ENCODE measurements at places on chromosomes 11 and 22.

GRCh38 chr11:126874276-126874675, 126.3 kb downstream of the KIRREL3 start:
- DNase-seq: no peak

DNA sequence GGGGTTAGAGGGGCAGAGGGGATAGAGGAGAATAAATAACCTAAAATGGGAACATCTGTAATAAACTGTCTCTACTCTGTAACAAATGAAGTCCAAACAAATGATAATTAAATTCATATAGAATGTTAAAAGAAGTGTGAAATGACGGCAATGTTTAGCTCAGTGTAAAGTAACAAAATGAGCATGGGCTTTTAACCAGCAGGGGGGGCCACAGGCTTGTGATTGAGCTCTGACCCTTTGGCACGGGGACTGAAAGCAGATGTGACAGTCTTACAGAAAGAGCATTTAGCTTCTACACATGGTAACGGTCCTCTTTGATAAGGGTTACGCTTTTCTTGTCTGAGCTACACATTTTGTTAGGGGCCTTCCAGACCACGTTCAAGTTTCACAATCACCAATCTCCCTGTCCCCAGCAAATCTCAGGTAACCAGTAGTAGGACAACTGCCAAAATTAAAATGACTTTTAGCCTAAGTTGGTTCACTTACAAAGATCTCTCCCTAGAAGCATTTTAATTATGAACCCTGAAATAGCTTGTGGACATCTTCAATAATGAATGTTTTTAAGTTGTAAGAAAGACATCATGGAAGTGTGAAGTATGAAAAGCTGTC, 262.5 kb downstream of the DCDC1 start:
- no peak for DNase-seq

DNA sequence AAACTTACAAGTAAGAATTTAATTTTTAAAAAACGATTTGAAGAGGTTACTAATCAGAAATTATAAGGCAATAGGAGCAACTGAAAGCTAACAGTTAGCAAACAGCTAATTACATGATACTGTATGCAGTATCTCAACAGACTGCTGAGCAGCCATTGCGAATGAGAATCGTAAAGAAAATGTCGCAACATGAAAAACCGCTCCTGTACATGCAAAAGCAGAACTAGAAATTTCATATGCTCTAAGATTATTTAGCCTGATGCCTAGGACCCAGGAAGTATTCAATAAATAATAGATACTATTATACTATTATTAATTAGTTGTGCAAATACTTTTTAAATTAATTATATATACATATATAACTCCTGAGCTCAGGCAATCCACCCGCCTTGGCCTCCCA, 48.7 kb upstream of the EP300 start:
- DNase-seq: no peak

DNA sequence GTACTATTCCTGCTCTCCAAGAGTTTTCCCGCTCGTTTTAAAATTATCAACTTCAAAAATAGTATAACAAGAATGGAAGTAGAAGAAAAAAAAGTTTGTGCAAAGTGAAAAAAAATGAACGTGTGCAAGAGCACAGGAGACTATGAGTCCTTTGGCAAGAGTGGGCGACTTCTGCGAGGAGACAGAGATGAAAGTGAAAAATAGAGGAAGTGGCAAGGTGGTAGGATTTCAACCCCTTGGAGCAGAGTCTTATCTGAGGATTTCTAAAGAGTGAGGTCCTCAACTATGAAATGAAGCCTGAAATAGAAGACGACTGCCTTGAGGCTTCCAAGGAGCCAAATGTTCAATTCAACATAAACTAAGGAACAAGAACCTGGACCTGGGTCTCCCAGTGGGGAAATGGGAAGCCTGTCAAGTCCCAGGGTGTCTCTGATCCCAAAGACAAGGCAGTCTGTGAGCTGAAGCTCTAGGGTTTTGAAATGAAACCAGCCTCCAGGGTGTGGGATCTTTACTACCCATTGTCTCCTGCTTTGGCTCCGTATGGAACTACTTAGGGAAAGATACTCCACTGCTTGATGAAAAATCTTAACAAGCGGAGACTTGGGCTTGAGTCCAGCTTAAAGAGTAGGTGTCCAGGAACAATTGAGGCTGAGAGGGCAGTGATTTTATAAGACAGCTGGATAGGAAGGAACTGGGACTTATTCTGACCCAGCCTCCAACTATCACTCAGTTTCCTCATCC, 4.8 kb downstream of the P4HA3 start:
- no peak for DNase-seq

- no peak for DNase-seq
These were observed 67.4 kb downstream of the TIMP3 start for GRCh38 chr22:32868946-32869345.

DNA sequence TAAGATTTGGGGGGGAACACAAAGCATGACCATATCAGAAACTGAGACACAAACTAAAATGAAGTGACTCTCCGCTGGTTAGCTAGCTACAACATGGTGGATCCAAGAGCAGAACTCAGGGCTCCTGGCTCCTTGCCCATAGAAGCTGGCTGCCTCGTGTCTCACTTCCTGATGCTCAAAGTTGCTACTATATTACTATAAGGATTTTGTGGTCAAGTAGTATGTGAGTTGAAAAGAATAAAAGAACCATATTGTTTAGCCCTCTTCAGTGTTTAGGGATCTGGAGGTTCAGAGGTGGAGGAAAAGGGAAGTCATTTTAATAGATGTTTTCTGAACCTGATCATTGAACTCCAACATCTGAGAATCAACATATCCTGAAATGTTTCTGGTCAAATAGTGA, 16.9 kb upstream of the SIK2 start:
- DNase-seq: no peak

- DNase-seq: no peak
These were observed 43.9 kb upstream of the SMIM38 start for GRCh38 chr11:69111624-69112542.

DNA sequence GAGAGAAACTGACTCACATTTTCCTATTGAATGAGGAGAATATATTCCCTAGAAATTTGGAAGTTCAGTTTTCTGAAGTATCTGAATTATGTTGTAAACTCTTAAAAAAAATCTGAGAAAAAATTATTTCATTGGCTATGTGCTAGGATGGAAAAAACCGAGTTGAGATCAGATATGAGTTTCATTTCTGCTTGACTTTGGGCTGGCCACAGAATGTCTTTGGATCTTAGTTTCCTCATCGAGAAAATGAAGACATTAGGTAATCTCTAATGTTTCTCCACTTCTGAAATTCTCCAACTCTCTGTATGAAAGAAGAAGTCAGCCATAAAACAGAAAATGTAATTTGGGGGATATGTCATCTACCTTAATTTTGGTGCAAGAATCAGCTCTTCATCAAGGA, 28.8 kb downstream of the SLN start:
- no peak for DNase-seq

DNA sequence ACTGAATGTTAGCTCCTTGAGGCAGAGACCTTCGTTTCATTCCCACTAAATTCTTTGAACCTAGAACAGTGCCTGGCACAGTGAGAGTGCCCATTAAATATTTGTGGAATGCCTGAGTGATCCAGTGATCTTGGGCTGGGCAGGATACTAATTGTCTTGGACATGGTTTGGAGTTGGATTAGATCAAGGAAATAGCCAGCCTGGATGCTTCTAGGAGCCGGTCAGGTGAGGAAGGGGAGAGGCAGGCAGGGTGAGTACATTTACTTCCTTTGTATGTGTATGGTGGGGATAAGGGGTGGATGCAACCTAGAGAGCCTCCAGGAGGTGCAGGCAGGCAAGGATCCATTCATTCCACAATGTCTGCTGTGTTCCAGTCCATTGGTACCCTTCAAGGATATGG, 3.6 kb downstream of the SREBF2 start:
- DNase-seq: no peak

DNA sequence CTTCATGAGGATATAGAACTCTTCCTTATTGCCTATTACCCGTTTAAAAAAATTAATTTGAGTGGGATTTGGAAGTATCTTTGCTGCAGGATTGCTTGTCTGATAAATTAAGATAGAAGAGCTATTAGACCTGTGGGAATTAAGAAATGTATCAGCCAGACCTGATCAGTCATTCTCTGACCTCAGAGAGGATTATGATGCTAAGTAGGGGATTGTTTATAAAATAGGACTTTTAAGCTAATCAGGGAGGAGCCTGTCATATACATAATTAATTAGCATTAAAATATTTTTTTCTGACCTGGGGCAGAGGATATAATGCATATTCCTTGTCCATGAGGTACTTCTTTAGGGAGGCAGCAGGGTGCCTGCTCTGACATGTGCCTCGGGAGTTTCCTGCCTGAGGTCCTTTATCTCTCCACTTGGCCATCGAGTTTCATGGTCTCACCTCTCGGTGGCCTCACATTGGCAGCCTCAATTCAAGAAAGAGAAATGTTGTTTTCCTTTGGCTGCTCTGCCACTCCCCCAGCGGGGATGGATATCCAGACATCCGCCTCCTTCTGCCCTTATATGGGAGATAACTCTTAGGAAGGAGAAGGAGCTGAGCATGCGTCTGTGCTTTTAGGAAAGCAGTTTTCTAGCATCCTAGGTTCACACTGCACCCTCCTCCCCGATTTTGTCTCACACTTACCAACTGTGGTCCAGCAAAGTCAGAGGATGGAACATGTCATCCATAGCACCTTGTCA, 41.1 kb downstream of the DIXDC1 start:
- DNase-seq: no peak

DNA sequence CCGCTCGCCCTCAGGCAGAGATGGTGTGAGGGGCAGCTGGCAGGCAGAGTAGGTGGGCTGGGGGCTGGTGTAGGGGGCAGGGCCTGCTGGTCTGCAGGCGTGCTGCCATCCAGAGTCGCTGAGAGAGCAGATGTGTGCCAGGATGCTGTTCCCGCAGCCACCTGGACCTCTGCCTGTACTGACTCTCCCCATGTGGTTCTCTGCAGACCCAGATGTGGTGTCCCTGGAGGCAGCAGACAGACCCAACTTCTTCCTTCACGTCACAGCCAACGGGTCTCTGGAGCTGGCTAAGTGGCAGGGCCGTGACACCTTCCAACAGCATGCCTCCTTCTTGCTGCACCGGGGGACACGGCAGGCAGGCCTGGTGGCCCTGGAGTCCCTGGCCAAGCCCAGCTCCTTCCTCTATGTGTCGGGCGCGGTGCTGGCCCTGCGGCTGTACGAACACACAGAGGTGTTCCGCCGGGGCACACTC, 58.6 kb downstream of the OTOG start:
- no peak for DNase-seq

- no peak for DNase-seq
These were observed 3.6 kb downstream of the C11orf86 start for GRCh38 chr11:66978717-66979116.

DNA sequence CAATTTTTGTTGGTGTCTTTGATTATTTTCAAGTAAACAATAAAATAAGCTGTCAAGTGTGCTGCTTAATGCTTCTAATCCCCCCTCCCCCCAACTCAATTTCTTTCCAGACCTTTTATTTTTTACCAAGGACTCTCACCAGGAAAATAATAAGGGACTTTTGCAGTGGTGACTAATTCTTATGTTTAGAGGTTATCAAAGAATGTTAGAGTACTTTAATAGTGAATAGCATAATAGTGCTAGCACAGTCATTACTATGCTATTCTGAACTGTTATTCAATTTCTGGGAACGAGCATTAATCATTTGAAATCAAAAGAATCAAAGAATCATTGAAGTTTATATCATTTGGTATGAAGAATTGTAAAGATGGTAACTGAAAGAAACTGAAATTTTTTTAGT, 251.4 kb downstream of the DDX10 start:
- no peak for DNase-seq

DNA sequence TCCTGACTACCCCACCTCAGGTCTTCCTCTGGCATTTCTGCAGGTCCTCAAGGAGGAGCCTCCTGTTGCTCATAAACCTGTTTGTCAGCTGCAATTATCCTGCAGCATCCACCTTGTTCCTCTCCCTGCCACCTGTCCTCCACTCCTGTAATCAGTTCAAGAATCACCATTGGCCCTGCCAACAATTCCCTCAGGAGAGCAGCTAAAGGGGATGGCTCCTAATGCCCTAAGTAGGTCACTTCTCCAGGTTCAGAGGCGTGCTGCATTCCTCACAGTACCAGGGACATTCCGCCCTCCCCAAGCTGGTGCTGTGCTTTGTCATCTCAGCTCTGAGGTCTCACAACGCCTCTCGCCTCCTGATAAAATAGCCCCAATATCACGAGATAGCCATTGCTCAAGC, 2.1 kb downstream of the CLDN25 start:
- no peak for DNase-seq

DNA sequence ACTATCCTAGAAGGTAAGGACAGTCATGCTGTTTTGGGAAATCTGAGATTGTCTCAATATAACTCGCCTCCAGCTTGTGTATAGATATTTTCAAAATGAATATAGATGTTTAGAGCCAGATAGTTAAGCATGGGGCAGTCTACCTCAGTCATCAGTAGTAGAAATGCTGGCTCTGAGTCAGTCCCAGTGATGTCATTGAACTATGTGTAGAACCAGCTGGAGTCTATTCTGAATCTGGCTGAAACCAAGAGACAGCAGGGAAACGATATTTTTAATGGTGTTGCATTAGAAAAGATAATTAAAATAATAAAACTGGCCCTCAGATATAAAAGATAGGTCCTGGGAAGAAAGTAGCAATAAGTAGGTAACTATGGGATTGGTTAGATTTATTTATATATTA, 25.9 kb downstream of the PIWIL4 start:
- DNase-seq: no peak

DNA sequence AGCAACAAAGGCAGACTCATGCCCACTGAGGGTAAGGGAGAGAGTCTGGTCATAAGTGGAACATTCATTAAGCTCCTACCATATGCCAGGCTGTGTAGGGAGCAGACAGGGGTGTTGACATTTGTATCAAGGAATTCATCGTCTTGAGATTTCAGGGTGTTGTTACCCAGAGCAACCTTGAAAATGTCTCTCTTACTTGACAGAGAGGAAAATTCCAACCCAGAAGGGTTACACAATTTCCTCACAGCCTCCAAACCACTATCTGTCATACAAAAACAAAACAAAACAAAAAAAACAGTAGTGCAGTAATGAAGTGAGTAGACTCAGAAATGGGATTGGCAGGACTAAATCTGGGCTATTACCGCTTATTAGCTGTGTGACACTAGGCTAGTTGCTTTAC, 113.2 kb downstream of the MIAT start:
- DNase-seq: no peak

DNA sequence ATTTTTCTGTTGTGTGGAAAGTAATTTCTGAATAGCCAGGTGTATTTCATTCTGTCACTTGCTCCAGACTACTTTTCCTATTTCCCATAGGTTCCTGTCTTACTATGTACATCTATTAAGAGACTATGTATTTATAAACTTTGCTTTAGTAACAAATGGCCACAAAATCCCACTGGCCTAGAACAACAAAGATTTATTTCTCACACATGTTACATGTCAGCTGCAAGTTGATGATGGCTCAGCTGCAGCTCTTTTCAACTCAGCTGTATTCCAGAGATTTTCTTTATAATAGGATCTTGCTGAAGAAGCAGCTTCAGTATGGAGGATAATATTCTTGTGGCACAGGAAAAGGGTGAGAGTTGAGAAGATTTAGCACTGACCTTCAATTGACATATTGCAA, 539.6 kb upstream of the LRRC4C start:
- DNase-seq: no peak

GRCh38 chr11:70746351-70746750, 348.0 kb downstream of the CTTN start:
- DNase-seq: no peak
